ENCODE measurements at places on chromosomes 3 and 15.

DNA sequence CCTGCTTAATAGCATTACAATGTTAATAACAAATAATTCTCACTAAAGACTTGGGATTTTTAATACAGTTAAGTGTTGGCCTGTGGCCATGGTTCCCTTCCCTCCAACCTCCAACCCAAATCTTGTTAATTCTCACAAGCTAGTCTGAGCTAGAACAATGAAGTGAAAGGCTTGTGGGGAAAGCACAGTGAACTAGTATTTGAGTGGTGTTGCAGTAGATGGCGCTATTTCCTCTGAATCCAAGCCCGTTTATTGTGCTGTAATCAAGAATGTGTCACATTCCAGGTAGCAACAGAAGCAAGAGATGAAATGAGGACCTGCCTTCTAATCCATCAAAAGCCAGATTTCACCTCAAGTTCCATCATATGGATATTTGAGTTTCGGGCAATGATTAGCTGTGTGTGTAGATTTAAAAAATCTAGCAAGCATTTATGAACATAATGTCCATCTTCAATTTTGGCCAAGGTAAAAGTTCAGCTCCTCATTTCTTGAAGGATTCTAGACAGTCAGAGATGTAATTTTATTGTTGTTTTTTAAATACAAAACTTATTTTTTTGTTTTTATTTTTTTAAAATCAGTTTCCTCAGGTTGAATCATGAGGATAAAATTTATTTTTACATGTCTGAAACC, 160.7 kb downstream of the SQOR start:
- DNase-seq, result no peak

DNA sequence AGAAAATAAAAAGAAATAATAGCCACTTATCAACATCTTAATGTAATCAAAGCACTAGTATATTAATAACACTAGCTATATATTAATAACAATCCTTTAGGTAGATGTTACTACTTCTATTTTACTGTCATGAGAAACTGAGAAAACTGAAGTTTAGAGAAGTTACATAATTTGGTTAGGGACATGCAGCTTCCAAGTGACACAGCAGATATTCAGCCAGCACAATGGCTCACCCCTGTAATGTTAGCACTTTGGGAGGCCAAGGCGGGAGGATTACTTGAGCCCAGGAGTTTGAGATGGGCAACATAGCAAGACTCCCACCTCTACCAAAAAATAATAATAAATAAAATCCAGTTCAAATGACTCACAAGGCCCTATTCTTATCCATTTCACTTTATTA, 1.9 kb upstream of the UBR1 start:
- no peak for DNase-seq

DNA sequence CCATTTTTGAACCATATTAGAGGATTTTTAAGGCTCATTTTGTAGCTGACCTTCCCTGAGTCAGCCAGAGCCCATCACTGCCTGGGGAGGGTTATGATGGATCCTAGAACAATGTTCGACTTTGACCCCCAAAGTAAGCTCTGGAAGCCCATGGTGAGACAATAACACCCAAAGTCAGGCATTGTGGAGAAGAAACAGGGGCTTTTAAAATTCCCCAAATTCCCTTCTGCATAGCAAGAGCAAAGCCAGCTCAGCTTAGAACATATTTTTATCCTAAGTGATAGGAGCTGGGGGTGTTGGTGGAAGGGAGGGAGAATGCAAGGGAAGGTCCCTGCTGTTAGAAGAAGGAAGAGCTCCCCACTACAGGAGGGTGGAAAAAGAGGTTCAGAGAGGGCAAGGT, 4.0 kb downstream of the ITGA11 start:
- DNase-seq, result no peak

- no peak for DNase-seq
These were observed 33.8 kb downstream of the DRD3 start for GRCh38 chr3:114144909-114145688.

GRCh38 chr3:71376911-71377310, 206.6 kb downstream of the FOXP1 start:
- DNase-seq, result no peak

DNA sequence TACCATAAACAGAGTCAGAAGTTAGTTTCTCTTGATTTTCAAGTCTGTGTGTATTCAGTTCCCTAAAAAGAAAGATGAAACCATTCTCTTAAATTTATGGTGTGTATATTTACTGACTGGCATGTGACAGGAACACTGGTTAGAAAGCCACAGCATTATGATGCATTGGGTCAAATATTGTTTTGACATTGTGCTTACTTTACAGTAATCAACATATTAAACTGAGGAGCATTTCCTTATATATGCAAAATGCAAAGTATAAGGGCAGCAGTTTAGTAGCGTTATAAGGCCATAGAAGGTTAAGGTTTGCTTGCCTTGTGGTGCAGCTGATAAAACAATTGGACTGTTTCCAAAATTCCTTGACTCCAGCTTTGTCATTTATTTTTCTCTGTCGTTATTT, 72.9 kb downstream of the EPHA3 start:
- no peak for DNase-seq

DNA sequence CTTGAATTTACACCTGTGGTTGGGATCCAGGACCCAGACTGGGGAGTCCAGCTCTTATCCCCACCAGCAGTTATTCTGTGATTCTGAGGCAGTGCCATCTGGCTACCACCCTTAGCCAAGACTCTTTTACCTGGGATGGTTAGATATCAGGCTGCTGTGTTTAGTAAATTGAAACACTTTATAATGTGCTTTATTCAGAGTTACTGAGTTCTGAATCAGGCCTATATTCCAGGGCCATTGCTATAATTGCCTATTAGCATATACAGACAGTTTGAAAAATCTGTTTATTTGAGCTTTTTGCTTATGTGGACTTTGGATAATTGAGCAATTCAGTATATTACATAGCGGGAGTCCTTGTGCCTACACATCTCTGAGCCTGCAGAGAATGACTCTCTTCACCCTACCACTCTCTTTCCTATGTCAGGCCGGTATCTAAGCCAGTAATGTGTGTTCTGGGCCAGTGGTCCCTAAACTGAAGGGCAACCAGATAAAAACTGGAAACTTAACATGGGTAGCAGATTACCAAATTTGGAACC, 45.4 kb upstream of the TRAK1 start:
- no peak for DNase-seq

DNA sequence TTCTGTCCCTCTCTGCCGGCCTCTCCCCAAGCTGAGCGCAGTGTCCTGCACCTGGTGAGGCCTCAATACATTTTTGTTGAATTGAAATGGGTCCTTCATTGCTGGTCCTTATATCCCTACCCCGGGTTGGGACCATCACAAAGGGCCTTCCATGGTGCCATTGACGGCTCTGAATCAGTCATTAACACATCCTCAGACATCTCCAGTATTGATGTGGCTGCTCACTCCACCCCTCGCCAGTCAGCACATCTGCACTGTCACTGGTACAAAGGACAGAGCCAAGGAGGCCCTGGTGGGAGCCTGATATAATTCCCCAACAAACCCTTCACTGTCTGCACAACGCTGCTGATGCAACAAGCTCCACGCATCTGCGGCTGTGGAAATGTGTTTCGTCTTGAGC, 191.6 kb upstream of the TOPAZ1 start:
- DNase-seq, result no peak

- DNase-seq, result no peak
These were observed 57.6 kb downstream of the BOC start for GRCh38 chr3:113268942-113269341.

GRCh38 chr3:143511174-143511879, 336.9 kb downstream of the SLC9A9 start:
- DNase-seq, result no peak

DNA sequence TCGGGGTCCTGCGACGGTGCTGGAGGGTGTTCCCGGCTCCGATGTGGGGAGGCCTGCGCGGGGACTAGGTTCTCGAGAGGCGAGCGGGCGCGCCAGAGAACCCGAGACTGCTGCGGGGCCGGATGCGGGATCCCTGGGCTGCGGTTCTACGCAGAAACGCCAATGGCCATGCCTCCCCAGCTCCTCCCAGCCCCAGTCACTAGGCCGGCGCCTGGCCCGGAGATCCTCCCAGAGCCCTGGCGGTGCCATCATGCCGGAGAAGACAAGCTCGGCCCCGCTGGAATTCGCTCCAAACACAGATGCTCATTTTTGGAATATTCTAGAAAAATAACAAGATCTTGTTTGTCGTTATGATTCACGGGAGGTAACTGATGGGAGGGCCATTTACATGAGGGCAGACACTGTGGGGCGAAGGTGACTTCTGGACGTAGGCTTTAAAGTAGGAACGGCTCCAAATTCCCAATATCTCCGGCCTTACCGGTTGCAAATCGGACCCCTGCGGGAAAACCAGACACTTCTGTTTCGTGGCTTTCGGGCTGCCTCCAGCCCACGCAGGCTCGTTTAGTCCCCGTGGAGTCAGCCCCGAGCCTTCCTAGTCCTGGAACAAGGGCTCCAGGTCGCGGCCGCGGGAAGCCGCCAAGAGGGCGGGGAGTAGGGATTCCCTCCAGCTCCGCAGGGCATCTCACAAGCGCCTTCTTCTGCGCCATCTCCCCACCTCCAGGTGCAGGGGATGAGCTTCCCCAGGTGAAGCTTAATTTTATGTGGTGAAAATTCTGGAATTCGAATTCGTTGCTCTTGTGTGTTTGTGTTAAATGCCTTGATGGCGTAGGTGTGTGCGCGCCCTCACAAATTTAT, 74.8 kb upstream of the POLG start:
- no peak for DNase-seq

All from muscle of arm (tissue), 14 donors.